ENCODE measurements at places on chromosomes 1 and 21.

GRCh38 chr1:173867141-173867752, 542 bp downstream of the GAS5 start:
- no peak for DNase-seq

DNA sequence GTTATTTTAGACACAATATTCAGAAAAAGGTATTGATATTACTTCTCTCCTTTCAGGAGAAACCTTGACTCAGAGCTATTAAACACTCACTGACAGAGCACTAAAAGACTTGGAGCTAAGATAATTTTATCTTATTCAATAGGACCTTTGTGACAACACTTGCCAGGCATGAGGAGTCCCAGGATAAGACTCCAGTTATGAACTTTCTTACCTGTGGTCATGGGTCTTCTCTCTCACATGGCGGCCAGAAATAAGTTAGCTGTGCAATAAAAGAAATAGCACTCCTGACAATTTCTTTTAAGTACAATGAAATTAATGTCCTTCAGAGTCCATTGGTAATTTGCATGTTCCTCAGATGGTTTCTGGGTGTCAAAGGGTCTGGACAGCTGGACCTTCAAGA, 382.1 kb downstream of the BRINP3 start:
- no peak for DNase-seq

GRCh38 chr1:70979881-70980280, 67.7 kb downstream of the PTGER3 start:
- DNase-seq: no peak

DNA sequence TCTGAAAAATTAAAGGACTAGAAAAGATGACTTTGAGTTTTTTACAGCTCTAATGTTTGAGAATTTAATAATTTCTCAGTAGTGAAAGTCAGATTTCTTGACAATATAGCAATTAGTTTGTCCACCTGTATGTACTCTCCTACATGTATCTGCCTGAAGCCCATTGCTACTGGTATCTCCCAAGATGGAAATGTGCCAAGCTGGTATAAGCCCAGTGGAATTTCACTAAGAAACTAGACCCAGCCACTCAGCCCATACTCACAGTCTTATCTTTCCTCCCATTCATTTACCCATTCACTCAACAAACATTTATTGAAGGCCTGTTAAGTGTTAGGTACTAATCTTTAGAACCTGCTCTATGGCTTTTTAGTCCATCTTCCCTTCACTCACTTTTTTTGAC, 21.6 kb upstream of the TRIM45 start:
- DNase-seq: no peak

GRCh38 chr1:61131716-61132115, 49.4 kb downstream of the NFIA start:
- DNase-seq: no peak

GRCh38 chr1:197598935-197599334, 176.3 kb downstream of the DENND1B start:
- DNase-seq: no peak

- DNase-seq: no peak
Measured at GRCh38 chr1:43952731-43953346, 6.1 kb downstream of the IPO13 start.

DNA sequence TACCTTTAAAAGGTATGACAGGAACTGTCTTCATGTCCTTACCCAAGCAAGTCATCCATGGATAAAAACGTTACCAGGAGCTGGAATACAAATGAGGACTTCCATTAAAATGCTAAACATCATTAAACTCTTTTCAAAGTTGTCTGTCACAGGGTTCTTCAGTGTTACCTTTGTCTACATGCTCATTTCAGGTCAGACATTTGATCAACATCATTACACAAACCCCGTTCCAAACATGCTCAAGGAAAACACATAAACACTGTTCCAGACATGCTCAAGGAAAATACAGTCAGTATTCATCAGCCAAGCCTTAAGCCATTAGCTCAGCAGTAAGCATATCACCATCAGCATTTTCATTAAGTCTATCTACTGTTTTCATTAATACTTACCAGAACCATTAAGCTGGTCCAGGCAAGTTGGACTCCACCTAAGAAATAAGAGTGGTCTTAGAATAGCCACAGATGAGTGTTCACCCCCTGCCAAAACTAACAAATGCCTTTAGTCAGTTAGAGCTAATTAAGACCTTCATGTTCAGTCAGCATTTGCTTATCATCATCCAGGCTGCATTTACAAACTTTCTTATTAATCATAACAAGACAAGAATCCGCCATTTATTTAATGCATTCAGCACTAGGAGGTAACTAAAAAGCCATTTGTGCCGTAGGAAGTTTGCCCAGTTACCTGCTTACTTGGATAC, 2.2 kb downstream of the GAS5 start:
- no peak for DNase-seq

- DNase-seq: no peak
Measured at GRCh38 chr21:29304597-29304996, 5.9 kb downstream of the BACH1 start.

- DNase-seq: no peak
Measured at GRCh38 chr1:230050973-230051735, 15.9 kb upstream of the GALNT2 start.

DNA sequence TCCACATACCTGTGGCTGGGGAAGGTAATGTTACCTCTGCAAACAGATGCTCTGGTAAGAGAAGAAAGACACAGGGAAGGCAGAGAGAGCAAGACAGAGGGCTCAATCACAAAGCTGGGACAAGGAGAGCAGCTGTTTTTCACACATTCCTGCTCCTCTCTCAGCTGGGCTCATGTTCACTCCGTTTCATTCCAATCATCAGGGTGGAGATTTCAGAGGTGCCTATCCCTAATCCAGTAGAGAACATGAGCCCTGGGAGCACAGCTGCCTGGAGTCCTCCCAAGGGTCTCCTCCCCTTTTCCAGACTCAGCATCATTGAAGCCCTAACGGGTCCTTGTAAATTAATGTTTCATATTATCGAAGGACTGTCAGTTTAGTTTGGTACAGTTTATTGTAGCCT, 19.4 kb downstream of the GADD45A start:
- no peak for DNase-seq

- DNase-seq: no peak
Measured at GRCh38 chr1:234476172-234476571, 2.8 kb downstream of the TARBP1 start.

- no peak for DNase-seq
Measured at GRCh38 chr1:232627645-232628334, 2.1 kb downstream of the SIPA1L2 start.

- no peak for DNase-seq
Measured at GRCh38 chr1:99490031-99490430, 155.9 kb upstream of the PALMD start.

GRCh38 chr1:206463137-206463536, 7.1 kb upstream of the IKBKE start:
- DNase-seq: no peak

DNA sequence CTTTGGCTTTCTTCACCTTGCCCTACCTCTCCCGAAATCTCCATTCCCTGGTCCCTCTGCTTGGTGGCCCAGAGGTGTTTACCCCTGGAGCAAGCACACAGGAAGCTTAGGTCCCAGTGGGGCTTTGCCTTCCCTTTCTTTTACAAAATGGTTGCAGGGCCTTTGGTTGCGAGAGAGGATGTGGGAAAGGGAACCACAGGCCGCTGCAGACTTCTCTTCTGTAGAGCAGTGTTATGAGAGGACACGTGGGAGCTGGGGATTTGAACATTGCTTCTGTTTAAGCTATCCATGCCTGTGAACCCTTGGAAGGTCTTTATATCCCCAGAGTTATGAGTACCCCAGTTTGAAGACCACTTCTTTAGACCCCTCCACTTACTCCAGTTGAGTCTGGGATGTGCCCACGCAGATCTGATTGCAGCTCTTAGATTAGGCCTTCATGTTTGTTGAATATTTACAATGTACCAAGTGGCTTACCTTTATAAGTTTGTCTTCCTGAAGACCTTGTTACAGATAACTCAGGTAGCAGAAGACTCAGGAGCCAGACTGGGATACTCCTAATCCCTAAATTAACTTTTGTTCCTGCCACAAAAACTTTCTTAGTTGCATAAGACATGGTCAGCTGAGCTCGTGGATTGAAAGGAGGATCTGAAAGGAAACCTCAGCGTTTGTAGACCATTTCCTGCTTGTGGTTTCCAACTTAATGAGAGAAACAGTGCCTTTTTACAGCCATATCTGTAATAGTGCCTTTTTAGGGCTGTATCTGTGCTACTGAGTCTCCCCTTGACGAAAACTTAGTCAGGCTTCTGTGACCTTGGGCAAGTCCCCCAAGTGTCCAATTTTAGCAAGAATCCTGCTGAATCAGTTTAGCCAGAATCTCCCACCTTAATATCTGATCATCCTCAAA, 21.9 kb upstream of the IVNS1ABP start:
- no peak for DNase-seq

DNA sequence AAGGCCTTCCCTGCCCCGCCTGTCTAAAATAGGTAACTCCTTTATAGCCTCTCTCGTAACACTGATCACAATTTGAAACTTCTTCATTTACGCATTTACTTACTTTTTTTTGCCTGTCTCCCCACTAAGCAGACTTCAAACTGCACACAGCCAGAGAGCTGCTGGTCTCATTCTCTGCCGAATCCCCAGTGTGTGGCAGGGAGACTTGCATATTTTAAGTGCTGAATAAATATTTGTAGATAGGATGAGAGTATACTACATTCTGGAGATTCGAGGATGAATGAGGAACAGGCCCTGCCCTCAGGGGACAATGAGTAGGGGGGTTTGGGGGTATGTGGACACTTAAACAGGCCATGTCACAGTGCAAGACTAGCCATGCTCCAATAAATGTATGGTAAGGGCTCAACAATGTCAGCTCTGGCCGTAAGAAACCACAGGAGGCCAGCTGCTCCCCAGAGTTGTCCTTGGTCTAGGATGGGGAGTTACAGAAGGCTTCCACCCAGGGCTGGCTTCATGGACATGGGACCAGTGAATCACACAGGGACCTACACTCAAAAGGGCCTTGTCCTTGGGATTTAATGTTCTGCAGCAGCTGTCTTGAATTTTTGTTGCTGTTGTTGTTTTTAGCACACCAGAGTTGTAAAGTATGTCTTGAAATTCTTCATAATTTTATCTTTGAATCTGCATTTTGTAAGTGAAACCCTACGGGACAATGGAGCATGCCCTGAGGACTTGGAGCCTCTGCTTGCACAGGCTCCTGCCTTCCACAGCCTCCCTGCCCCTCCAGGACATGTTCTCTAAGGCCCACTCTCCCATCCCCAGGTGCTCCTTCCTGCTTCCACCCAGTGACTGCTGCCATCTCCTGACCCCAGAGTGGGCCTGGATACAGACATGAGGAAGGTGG, 8.5 kb downstream of the DIO1 start:
- no peak for DNase-seq

DNA sequence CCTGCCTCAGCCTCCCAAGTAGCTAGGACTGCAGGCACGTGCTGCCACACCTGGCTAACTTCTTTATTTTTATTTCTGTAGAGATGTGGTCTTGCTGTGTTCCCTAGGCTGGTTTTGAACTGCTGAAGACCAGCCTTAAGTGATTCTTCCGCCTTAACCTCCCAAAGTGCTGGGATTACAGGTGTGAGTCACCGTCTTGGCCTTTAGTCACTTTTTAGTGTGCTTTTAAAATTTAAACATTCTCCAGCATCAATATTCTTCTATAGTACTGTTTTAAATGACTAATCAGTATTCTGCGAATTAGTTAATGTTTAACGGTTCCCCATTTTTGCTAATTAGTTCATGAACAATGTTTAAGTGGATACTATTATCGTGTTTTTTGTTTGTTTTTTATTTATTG, 60.6 kb downstream of the DYRK1A start:
- DNase-seq: no peak

GRCh38 chr1:56578138-56578962, 1.0 kb downstream of the PLPP3 start:
- DNase-seq: peak; percentile 50

- no peak for DNase-seq
Measured at GRCh38 chr21:15333951-15334350, 269.2 kb upstream of the NRIP1 start.

DNA sequence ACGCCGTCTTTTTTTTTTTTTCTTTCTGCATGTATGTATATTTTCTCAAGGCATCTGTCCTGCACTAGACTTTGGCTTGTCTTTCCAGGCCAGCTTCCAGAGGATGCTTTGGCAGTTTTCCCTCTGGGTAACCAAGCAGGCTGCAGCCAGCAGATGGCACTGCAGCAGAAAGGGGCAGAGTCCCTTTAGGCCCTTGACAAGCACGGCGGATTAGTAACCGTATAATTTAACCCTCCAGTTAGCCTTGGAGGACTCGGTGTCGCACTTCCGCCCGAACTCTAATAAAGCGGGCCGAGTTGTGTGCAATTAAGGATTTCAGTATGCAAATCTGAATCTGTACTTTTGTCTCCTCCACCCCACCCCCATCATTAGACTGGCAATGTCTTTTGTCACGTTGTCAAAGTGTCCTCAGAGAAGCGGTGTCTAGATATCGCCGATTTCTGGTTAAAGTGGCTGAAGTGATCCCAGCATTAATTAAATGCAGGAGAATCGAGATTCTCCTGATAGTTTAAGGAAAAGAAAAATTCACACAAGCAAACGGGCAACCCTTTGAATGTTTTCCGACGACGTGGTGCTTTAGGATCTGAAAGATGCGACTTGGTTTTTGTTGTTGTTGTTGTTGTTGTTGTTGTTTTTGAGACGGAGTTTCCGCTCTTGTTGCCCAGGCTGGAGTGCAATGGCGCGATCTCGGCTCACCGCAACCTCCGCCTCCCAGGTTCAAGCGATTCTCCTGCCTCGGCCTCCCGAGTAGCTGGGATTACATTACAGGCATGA, 1.1 kb upstream of the TMEM167B start:
- DNase-seq: peak; percentile 90

DNA sequence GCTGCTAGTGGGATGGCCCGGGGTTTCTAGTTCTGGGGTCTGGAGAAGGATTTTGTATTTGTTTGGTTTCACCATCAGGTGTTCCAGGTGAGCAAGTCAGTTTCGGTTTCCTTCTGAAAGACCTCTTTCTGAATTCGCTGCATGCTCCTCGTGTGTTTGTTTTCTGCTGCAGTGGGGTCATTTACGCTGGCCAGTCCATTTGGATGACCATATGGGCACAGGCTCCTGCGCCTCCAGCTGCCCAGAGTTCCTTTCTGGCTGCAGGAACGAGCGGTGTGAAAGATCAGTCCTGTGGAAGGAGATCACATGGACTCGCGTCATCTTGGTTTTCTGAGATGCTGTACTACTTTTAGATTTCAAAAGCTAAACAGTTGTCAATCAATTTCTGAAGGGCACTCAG, 83.7 kb upstream of the GCLM start:
- DNase-seq: no peak

DNA sequence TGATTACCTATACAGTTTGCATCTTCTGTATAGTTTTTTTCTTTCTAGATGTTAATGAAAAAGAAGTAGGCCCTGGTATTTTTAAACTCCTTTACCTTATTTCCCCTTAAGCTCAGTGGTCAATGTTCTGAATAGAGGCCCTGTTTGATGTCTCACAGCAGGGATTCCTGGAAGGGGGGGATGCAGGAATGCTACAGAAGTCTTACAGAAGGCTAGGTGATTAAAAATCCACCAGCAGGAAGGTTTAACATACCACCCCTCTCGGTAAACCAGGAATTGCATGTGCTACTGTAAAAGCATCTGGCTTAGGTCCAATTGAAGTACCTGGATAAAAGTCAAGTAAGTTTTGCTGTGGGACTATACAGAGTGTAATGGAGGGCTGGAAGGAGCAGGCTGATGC, 78.3 kb downstream of the NOS1AP start:
- DNase-seq: no peak

Measured in posterior cingulate gyrus (tissue), 11 donors.